Upper lobe of left lung (tissue), 6 donors: ENCODE measurements at places on chromosomes 4 and X. TPM values are rescaled to one million over a fixed set of nuclear protein-coding genes. Genes with fewer than 3 reads are reported as not detected.

- no peak for DNase-seq
These were observed 274.6 kb downstream of the NAF1 start for GRCh38 chr4:162891788-162892707.

Gene CFAP47
- 0.03 TPM for total RNA-seq

Gene POU3F4
- total RNA-seq: not detected

DNA sequence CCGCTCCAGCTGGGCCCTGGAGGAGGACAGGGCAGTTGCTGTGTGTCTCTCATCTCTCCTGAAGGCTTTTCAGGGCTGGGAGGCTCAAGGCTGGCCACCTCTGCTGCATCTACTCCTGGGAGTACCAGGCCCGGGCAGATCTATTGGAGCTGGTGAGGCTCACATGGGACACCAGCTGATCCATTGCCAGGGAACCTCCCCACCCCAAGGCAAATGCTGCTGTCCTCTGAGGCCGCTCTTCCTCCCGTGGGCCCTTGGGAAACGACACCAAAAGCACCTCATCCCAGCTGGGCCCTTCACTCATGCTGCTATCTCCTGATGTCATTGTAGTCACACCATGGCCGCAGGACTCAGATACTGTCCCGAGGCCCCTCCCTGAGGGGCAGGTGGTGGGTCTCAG lies 3.6 kb downstream of the UBL4A start:
- DNase-seq: no peak

- no peak for DNase-seq
These were observed 54.9 kb downstream of the PHOX2B start for GRCh38 chr4:41693629-41694028.

GRCh38 chrX:41332408-41333002 lies 1.5 kb upstream of the DDX3X start:
- no peak for DNase-seq
